Esophagus squamous epithelium (tissue), 5 donors: ENCODE measurements at places on chromosomes 7 and 10. TPM values are rescaled to one million over a fixed set of nuclear protein-coding genes. Genes with fewer than 3 reads are reported as not detected.

Gene GSTK1
- total RNA-seq = 139 TPM

Gene GRM3
- total RNA-seq = not detected

Gene LFNG
- total RNA-seq = 6.1 TPM

Gene SPDYE16
- total RNA-seq = not detected

Gene TET1
- 1.1 TPM for total RNA-seq

Gene ALOX5
- 11.4 TPM for total RNA-seq

DNA sequence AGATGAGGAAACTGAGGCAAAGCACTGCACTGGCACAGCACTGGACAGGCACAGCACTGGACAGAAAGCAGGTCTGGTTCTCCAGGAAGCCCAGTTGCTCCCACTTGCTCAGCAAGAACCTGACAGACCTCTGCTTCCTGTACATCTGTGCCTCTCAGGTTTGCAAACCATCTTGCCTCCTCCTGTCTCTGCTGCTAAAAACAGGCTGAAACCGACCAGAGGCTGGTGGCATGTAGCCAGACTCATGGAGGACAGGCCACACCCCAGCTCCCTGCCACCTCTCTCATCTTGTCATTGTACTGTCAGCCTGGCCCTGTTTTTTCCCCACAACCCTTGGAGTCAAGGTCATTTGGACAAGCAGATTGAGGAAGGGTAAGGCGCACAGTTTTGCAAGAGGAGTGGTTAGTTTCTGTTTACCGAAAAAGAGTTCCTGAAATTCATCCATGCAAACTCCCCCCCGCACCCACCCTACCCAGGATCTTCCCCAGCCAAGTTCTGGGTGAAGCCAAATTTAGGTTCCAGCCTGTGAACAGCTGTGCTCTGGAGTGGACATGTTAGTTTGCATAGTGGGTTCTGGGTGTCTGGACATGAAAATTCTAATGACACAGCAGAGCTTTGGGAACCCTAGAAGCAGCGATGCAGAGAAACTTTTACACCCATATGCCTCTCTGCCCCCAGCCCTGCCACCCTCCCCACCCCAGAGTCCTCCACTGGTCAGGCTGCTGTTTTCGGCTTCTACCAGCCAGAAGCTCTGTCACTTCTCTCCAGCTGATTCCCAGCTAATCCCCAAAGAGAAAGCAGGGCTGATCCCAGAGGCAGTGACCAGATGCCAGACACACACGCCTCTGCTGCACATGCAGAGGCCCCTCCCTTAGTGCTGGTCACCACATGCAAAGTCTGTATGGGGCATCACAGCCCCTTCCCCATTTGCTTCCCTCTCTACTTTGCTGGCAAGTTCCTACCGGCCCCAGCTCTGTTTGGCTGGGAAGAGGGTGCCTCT, 8.5 kb upstream of the C10orf105 start:
- DNase-seq = peak; percentile 53

DNA sequence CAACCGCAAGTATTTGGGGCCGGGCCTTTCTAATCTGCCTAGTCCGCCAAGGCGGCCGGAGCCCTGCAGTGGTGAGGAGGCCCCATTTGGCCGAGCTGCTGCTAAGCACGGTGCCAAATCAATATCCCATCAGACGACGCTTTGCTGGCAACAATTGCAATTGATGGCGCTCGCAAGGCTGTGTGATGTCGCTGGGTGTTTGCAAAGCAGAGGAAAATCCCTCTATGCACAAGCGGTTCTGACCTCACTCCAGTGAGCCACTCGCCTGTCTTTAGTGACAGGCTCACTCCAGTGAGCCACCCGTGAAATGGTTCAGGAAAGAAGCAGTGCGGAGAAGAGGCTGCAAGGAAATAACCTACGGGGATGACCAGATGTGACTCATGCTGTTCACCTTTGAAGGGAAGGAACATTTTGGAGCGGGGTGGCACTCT, 18.3 kb upstream of the PDE1C start:
- no peak for DNase-seq

- DNase-seq = peak; percentile 95
These were observed at the start of gene MMS19 for GRCh38 chr10:97498076-97498840. TSS of gene MMS19 (minus strand) at chr10:97498422. CDS start at chr10:97498384, 38 bp downstream.

DNA sequence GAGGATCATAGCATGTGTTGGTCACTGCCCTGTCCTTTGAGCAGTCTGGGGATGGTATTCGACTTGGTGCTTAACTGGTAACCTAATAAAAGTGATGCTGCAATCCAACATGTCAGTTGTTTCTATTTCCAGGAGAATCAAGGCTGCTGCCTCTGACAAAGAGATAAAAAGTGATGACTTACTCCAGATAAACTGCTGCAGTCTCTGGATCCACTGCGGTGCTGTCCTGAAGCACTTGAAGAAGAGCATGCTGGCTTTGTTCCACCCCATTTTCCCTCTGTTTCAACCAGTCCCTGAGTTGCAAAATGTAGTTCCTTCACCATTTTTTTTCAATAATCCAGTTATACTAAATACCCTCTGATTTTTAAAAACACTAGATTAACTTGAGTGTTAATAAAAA, 403.5 kb upstream of the ANKRD30A start:
- DNase-seq = no peak
